ENCODE measurements at places on chromosomes 6 and 20.

GRCh38 chr6:155828989-155829388 lies 373.4 kb upstream of the NOX3 start:
- no peak for DNase-seq

GRCh38 chr6:144319211-144319610 lies 34.1 kb downstream of the UTRN start:
- DNase-seq: no peak

DNA sequence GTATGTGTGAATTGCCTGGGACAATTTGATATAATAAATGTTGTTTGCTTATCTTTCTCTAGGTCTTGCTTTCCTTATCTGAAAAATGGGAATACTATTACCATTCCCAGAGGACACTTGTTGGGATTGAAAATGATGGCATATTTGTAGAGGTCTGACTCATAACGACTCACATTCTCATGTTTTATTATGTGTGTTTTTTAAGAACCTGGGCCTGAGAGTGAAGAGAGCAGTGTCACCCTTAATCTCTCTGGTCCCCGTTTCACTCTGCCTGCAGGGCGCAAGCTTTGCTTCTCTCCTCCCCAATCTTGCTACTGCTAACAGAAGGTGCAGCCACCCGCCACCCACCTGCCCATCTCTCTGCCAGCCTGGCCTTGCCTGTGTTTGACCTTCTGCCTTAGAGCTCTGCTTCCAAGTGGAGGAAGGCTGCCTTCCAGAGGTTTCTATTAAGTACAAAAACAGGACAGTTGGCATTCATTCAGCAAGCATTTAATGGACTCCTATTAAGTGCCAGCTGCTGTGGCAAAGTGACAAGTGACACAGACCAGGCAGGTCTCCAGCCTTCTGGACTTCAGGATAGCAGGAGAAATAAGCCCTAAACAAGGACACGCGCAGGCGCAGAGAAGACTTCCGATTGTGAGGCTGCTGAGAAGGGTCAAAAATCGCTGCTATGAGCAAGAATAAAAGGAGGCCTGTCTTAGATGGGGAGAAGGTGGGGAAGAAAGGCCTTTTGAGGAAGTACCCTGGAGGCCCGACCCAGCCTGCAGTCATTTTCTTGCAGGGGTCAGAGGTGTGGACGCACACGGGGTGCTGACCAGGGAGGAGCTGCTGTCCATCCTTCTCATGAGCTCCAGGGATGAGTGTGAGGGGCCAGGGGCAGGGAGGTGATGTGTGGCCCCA lies 112.5 kb downstream of the JPH2 start:
- DNase-seq: no peak

- DNase-seq: no peak
Measured at GRCh38 chr6:141437685-141438084, 695.0 kb upstream of the GJE1 start.

DNA sequence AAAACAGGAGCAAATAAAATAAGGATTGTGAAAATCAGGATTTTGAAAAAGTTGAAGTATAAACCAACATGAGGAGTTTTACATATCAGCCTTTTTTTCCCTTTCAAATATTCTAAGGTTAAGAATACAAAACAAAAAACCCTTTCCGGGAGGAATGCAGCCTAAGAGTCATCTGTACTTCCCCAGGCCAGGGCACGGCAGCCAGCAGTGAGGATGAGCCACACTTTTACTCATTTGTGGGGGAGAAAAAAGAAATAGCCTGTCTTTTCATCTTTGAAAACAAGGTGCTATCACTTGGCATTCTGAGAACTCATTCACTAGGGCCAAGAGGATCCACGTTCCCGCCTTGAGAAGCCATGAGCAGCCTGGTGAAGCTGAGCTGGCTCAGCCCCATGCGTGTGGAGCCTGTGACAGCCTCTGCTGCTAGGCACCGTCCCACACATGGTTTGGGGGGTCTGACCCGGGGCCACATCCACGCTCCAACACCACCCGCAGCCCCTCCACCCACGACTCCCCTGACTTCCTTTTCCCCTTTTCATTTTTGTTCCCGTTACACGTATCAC lies 11.2 kb downstream of the SLC22A1 start:
- no peak for DNase-seq

DNA sequence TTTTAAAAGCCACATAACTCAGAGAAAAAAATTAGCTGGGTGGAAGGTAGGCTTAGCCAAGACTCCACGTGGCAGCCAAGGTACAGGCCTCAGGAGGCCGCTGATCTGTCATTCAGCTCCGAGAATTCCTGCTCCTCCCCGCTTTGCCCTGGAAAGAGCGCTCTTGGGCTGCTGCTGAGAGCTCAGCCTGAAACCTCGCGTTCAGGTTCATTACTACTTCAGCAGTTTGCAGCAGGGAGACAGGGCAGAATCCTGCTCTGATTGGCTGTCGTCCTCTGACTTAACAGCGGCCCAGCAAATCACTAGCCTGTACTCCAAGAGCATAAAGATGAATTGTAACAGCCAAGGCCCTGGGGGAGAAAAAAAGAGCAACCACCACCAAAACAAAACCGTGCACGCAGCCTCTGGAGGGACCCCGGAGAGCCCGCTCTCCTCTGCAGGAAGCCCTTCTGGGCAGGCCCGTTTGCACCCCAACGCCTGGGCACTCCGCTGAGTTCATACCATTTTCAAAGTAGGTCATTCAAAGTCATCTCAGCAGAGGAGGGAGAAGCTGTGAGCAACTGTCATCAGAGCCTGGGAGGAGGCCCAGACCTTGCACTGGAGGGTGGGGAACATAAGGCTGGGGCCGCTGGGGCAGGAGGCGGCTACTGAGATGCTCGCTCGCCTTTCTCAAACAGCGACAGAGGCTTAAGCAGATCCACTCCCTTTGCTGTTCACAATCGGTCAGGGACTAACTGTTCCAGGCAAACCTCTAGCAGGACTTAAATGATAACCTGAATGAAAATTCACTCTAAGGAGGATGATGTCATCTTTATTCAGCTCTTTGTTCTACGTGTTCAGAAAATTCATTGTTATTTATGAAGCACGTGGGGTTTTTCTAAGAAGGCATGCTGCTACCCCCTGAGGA lies 42.3 kb upstream of the ATXN1 start:
- no peak for DNase-seq

GRCh38 chr6:42406306-42407280 lies 45.1 kb downstream of the TRERF1 start:
- DNase-seq: no peak

- DNase-seq: no peak
Measured at GRCh38 chr6:96784650-96785049, 52.6 kb downstream of the GPR63 start.

DNA sequence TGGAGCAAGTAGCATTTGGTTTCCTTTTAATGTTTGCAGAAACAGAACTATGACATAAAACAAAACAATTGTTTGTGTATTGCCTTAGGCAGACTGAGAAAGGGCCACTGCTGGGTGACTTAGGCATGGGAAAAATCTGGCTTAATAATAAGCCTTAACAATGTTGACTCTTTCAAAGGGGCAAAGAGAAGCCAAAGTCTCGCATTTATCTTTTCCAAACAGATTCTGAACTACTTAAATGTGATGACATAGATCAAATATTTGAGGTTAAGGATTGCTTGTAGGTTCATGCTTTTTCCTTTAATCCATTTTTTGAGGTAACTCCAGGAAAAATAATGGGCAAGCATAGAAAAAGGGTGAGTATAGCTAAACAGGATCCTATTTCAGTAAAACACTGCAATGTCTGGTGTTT lies 39.6 kb downstream of the ADAT2 start:
- DNase-seq: no peak

DNA sequence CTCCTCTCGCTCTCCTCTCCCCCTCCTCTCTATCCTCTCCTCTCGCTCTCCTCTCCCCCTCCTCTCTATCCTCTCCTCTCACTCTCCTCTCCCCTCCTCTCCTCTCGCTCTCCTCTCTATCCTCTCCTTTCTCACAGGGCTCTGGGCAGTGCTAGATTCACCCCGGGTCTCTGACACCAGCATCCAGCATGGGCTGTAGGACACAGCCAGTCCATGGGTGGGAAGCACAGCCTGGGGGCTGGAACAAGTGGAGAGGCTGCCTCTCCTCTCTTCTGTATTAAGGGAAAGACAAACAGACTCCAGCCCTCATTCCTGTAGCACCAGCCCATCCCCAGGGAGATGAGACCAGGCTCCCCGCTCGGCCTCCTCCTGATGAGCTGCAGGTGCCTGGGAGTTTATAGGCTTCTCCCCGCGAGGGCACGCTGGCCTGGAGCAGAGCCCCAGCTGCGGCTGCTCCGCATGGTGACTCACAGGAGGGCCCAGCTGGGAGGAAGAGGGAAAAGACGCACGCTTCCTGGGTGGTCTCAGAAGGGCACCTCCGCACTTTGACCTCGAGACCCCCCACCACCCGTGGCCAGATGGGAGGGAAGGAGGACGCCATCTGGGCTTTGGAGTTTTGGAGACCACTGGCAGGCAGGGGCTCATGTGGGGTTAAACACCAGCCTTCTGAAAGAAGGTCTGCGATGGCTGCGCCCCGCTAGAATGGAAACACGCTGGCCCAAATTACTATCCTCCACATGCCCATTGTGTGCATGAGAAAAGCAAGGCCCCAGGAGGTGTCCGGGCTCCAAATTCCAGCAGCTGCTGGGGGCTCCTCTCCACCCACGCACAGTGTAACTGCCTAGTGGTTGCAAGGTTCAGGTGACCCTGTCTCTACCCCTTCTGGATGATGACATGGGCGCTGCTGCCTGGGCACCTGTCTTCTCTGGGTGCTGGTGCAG lies 68.0 kb downstream of the BMP7 start:
- peak; percentile 39 for DNase-seq

DNA sequence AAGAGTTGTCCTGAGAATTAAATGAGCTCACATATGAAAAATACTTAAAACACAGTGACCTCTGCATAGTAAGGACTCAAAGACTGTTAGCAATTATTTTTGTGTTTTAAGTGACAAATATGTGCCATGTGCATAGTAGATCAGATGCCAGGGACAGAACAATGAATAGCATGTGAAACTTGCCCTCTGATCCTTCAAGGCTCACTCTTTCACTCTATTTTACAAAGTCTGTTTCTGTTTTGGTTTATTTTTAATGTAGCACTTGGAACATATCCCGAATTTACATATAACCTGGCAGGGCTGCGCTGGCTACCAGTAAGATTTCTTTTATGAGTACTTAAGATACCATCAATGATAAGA lies 135.5 kb upstream of the TNFAIP3 start:
- DNase-seq: no peak

Data from neuronal stem cell (in vitro differentiated cells).